ENCODE measurements at places on chromosomes 12 and 14.

- no peak for DNase-seq
These were observed 11.7 kb upstream of the RIPK3 start for GRCh38 chr14:24351517-24351916.

DNA sequence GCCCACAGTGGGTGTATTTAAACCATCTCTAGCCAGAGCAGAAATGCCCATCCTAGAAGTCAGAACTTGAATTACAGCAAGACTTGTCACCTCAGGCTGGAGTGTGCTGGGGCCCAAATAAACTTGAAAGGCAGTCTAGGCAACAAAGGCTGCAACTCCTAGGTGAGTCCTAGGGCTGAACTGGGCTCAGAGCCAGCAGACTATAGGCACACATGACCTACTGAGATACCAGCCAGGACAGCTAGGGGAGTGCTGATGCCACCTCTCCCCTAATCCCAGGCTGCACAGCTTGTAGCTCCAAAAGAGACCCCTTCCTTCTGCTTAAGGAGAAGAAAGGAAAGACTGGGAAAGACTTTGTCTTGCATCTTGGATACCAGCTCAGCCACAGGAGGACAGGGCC lies 106.0 kb downstream of the TXNDC16 start:
- no peak for DNase-seq

- no peak for DNase-seq
These were observed 5.3 kb downstream of the DNAI7 start for GRCh38 chr12:25189656-25190055.

GRCh38 chr12:104410326-104410725 lies 46.4 kb upstream of the CHST11 start:
- no peak for DNase-seq

DNA sequence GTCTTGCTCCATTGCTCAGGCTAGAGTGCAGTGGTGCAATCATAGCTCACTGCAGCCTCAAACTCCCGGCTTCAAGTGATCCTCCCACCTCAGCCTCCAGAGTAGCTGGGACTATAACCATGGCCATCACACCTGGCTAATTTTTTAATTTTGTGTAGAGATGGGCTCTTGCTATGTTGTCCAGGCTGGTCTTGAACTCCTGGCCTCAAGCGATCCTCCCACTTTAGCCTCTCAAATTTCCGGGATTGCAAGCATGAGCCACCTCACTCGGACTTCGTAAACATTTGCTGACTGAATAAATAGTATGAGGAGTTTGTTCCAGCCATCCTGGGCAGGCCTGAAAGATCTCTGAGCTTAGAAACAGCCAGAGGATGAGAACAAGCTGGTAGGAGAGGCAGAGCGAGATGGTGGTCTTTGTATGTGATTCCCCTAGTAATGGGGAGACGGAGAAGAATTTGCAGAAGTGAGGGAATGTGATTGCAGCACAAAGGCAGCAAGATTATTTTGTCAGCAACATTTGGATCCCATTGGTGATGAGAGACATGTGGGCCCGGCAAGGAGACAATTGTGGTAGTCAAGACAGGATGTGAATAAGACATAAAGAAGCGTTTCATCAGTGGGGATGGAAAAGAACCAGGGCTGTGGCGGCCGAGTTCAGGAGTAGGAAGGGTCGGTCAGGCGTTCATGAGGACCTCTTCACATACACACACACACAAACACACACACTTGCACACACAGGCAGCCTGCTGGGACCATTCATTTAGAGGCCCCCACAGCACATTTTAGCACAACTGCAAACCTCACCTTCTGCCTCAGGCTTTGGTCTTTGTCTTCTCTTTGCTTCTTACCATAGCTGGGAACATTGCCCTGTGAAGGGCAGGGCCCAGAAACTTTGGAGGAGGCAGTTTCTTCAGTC lies 155.5 kb downstream of the ZFP36L1 start:
- DNase-seq: no peak

GRCh38 chr12:121000530-121000929 lies 15.8 kb downstream of the C12orf43 start:
- DNase-seq: no peak

GRCh38 chr14:78367355-78367754 lies 197.2 kb downstream of the NRXN3 start:
- DNase-seq: no peak

DNA sequence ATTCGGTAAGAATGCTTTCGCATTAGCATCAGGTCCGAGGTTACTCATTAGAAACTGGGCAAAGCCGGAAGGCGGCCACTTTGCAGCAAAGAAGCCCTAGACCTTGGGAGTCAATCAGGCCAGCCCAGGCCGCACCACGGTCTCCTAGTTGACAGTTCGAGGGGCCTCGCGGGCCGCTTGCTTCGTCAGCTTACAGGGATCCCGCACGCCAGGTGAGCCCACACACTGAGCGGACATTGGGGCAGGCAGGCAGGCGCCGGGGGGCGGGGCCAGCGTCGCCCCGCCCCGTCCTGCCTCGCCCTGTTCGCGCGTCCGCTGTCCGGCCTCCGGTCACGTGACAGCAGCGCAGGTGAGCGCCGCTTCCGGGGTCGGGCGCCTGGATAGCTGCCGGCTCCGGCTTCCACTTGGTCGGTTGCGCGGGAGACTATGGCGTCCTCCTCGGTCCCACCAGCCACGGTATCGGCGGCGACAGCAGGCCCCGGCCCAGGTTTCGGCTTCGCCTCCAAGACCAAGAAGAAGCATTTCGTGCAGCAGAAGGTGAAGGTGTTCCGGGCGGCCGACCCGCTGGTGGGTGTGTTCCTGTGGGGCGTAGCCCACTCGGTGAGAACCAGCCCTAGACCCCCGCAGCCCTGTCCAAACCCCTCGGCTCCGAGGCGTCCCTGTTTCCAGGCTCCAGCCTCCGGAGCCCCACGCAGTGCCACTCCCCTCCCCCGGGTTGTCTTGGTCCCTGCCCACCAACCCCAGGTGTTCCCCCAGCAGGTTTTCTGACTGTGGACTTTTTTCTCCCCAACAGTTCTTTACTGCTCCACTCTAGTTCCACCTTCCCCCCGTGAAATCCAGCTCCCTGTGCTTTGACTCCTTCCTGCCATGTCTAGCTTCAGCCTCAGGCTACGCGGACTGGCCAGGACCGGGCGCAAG lies at the start of gene PIP4K2C:
PIP4K2C (plus strand) TSS at position 329 of the 918 bp plus-strand sequence; CDS start at position 427, 98 bp downstream.
- DNase-seq: peak; percentile 89

- DNase-seq: no peak
These were observed 70.2 kb downstream of the SSPN start for GRCh38 chr12:26265606-26266005.
